ENCODE measurements at places on chromosomes 2 and 18. TPM values are rescaled to one million over a fixed set of nuclear protein-coding genes. Genes with fewer than 3 reads are reported as not detected.

RTP5 gene
- polyA plus RNA-seq = 5.2 TPM

FBXO36 gene
- 2.5 TPM for polyA plus RNA-seq

INHA gene
- 0.37 TPM for polyA plus RNA-seq

SGO2 gene
- polyA plus RNA-seq = 1.1 TPM

CHRND gene
- not detected for polyA plus RNA-seq

PLGLB1 gene
- polyA plus RNA-seq = 1.0 TPM

MYOM1 gene
- polyA plus RNA-seq = 3.1 TPM

CDCA7 gene
- 25.0 TPM for polyA plus RNA-seq

UGT1A5 gene
- not detected for polyA plus RNA-seq

CDKL4 gene
- not detected for polyA plus RNA-seq

USP40 gene
- 8.4 TPM for polyA plus RNA-seq

NEDD4L gene
- polyA plus RNA-seq = 38.5 TPM

SNED1 gene
- 3.6 TPM for polyA plus RNA-seq

SP9 gene
- polyA plus RNA-seq = 0.61 TPM

ARHGAP15 gene
- 1.2 TPM for polyA plus RNA-seq

SNORC gene
- polyA plus RNA-seq = 16.9 TPM

Data from brain (organoid and tissue), 16 donors.